ENCODE measurements at places on chromosomes 3 and 15. TPM values are rescaled to one million over a fixed set of nuclear protein-coding genes. Genes with fewer than 3 reads are reported as not detected.

The CCR9 gene
- not detected for total RNA-seq

The ZNF621 gene
- total RNA-seq = 3.4 TPM

The CRYBG3 gene
- 16.4 TPM for total RNA-seq

The AVEN gene
- total RNA-seq = 22.9 TPM

The UCN2 gene
- 0.17 TPM for total RNA-seq

The NPAP1 gene
- total RNA-seq = not detected

The DHFR2 gene
- total RNA-seq = 3.2 TPM

The MOBP gene
- not detected for total RNA-seq

The OCA2 gene
- total RNA-seq = not detected
